ENCODE measurements at places on chromosomes 5 and 9.
A peak's percentile ranks its signal among the peaks of the same experiment; 100 is the strongest.

GRCh38 chr9:118575341-118576070 is 793.7 kb downstream of the BRINP1 start:
- no peak for DNase-seq

GRCh38 chr9:34025811-34026210 is 22.9 kb downstream of the UBAP2 start:
- DNase-seq: no peak

GRCh38 chr5:87182649-87183048 is 85.0 kb upstream of the RASA1 start:
- no peak for DNase-seq

GRCh38 chr9:27473111-27473529 is 51.0 kb upstream of the IFNK start:
- no peak for DNase-seq

- DNase-seq: no peak
These were observed 13.0 kb upstream of the GLIPR2 start for GRCh38 chr9:36123515-36123914.

GRCh38 chr9:16611983-16612382 is 258.5 kb downstream of the BNC2 start:
- DNase-seq: no peak

DNA sequence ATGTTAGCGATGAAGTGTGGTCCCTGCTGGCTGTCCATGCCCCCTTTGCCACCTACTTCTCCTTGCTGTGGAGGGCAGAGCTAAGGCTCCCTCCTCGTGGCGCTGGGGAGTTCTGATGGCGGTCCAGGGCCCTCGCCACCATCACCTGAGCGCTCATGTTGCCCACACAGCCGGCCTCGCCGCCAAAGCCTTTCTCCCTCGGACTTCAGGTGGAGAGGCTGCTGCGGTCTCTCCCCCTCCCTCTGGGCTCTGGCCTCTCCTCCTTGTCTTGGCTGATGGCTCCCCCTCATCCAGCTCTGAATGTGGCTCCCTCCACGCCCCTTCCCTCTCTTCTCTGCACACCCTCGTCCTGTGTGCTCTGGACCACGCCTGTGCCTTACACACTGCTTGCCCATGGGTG is 14.5 kb upstream of the LPCAT1 start:
- no peak for DNase-seq

GRCh38 chr5:63854076-63854475 is 108.2 kb downstream of the HTR1A start:
- no peak for DNase-seq

DNA sequence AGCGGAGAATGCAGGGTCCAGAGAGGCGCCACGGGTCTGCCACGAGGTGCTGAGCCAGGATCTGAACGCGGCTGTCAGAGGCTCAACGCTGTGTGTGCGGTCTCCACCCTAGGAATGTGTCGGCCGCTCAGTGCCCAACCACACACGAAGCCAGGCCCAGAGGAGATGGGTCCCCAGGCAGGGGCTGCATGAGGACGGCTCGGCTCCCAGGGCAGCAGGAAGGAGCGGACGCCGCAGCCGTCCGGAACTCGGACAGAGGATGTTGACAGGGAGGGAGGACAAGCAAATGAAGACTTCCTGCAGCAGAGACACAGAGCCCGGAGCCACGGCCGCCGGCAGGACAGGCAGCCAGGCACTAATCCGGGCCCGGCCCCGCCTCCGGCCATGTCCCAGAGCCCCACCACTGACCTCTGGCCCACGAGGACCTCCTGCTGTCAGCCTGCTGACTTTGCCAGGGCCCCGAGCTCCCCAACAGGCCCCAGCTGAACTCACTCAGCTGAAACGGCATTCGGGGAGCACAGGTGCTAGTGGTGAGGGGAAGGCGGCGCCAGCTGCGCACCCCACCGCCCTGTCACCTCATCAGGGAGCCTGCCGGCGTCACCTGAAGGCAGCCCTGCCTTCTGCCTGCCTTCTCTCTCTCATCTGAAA is 12.7 kb downstream of the VAV2 start:
- DNase-seq: no peak

- no peak for DNase-seq
These were observed 302.7 kb downstream of the MAN2A1 start for GRCh38 chr5:109992264-109992915.

DNA sequence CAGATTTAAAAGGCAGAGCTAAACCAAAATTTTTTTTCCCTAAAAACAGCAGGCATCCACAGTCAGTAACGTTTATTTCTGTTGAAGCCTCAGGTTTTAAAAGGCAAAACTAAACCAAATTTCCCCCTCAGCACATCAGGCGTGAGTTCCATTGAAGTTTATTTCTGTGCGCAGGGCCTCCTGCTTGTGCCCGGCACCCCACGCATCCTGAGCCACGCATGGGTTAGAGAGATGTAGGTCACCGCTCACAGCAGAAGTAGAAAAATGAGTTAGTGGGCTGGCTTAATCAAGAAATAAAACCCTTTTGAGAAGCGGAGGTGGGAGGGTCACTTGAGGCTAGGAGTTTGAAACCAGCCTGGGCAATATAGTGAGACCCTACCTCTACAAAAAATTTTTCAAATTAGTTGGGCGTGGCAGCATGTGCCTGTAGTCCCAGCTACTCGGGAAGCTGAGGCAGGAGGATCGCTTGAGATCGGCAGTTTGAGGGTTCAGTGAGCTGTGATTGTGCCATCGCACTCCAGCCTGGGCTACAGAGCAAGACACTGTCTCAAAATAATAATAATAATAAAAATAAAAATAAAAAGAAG is 75.6 kb upstream of the SPIN1 start:
- no peak for DNase-seq

GRCh38 chr9:27453860-27454553 is 70.1 kb upstream of the IFNK start:
- no peak for DNase-seq

GRCh38 chr5:90170261-90170660 is 239.3 kb downstream of the CETN3 start:
- DNase-seq: no peak

GRCh38 chr5:174668349-174668748 is 56.0 kb upstream of the MSX2 start:
- DNase-seq: no peak

- peak; percentile 65 for DNase-seq
These were observed 17.9 kb downstream of the SRFBP1 start for GRCh38 chr5:121979691-121980090.

DNA sequence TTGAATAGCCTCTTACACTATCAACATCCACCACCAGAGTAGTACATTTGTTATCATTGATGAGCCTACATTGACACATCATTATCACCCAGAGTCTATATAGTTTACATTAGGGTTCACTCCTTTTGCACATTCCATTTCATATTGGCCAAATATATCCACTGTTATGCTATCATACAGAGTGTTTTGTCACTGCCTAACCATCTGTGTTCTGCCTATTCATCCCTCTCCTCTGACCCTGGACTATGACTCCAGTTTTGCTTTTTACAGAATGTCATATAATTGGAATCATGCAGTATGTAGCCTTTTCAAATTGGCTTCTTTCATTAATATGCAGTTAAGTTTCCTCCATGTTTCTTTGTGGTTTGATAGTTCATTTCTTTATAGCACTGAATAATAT is 904.7 kb downstream of the TLE1 start:
- no peak for DNase-seq

DNA sequence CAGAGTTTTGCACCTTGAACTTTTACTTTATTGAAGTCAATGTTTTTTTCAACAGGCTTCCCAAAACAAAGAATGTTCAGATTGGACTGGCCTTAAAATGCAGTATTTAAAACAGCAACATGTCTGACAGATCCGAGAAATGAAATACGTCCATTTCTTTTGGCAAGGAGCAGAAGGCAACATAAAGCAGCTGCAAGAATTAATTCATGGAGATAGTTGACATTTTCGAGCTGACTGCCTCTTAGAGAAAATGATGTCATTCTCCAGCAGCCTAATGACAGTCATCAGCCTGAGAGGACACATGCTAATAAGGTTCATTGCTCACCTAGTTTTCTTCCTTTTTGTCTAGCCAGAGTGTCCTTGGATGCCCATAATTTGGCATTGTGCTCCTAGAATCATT is 232.2 kb upstream of the SEMA6A start:
- no peak for DNase-seq

DNA sequence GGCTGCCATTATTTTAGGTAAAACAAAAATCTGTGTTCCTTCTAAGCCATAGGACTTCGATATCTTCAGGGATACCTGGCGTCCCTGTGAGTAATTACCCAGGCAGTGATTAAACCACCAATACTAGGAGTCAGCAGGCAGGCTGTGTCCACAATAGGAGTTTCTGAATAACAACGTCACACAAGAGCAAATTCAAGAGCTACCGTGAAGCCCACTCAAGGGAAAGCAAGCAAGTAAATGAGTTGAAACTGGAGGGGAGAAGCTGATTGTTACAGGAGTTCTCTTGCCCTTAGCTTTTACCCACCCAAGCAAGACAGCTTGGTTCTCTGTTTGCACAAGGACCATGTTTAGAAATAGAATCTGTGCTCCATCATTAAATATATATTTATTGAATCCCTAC is 50.8 kb downstream of the SEMA5A start:
- no peak for DNase-seq

- no peak for DNase-seq
These were observed 37.5 kb upstream of the SLC6A19 start for GRCh38 chr5:1163879-1164278.

DNA sequence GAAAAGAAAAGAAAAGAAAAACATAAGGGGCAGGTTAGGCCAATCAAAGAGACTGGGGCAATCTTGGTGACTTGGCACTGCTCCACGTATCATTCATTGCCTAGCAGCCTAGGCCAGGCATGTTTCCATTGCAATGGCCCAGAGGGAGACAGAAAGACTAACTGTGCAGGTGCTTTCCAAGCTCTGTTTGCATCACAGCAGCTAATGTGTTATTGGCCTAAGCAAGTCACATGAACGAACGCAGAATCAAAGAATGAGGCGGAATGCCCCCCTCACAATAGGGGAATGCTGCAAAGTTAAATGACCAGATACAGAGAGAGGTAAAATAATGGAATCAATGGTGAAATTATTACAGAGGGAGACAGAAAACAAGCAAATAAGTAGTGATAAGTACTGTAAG is 11.1 kb upstream of the VPS13A start:
- no peak for DNase-seq

DNA sequence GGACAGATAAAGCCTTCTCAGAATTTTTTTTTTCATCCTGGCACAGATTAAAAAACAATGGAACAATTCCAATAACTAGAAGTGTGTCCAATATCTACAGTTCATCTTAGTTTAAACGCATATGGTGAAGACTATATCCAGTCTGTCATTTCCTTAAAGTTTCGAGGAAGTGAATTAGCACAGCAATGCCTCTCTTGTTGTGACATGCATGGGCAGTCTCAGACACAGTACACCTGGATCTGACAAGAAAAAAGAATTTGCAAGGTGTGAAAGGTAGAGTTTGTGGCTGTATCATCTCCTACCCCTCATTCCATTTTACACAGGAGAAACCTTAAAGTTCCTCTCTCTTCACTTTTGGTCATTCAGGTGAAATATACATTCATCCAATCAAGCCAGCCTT is 100.6 kb upstream of the ADAMTS19 start:
- DNase-seq: no peak

GRCh38 chr5:72152545-72152944 is 45.3 kb downstream of the MAP1B start:
- peak; percentile 45 for DNase-seq

GRCh38 chr5:14627270-14627669 is 37.2 kb upstream of the OTULIN start:
- DNase-seq: no peak

DNA sequence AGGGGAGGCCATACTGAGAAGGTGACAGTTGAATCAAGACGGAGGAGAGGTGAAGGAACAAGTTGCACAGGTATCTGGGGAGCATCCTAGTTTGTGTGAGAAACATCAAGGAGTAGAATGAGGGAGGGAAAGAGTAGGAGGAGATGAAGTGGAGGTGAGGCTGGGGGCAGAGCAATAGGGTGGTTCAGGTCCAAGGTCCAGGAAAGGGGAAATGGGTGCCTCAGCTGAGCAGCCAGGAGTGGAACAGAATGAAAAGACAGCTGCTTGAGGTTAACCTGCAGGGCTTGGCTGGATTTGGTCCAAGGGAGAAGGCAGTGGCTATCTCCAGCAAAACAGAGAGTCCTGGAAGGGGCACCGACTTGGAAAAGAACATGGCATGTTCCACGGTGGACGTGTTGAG is 5.3 kb downstream of the SLC1A1 start:
- DNase-seq: no peak

DNA sequence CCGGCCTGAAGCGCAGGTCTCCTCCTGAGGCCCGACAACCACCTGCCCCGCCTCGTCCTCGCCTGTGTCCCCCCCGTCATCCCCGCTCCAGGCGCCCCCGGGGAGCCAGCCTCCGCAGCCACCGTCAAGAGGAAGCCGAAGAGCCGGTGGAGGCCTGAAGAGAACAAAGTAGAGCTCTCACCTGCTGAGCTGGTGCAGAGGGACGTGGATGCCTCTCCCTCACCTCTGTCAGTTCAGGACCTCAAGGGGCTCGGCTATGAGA is 169.9 kb downstream of the HINT1 start:
- no peak for DNase-seq

GRCh38 chr5:87421307-87421706 is 8.6 kb upstream of the CCNH start:
- DNase-seq: peak; percentile 47

DNA sequence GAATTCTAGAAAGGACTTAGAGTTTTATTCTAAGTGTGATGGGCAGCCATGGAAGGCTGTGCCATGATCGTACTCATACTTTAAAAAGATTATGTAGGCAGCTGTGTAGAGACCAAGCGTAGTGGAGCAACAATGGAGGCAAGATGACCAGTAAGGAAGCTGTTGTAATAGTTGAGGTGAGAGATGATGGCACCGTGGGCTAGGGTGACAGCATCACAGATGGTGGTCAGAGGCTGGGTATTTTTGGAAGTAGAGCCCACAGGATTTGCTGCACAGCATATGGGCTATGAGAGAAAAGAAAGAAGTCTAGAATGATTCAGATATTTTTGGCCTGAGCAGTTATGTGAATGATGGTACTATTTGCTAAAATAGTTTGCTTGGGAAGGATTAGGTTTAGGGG is 7.7 kb downstream of the ARHGAP26 start:
- DNase-seq: peak; percentile 87

- DNase-seq: no peak
These were observed 247.0 kb upstream of the TNC start for GRCh38 chr9:115364991-115365390.

GRCh38 chr9:37121881-37122280 is 1.5 kb downstream of the ZCCHC7 start:
- no peak for DNase-seq

DNA sequence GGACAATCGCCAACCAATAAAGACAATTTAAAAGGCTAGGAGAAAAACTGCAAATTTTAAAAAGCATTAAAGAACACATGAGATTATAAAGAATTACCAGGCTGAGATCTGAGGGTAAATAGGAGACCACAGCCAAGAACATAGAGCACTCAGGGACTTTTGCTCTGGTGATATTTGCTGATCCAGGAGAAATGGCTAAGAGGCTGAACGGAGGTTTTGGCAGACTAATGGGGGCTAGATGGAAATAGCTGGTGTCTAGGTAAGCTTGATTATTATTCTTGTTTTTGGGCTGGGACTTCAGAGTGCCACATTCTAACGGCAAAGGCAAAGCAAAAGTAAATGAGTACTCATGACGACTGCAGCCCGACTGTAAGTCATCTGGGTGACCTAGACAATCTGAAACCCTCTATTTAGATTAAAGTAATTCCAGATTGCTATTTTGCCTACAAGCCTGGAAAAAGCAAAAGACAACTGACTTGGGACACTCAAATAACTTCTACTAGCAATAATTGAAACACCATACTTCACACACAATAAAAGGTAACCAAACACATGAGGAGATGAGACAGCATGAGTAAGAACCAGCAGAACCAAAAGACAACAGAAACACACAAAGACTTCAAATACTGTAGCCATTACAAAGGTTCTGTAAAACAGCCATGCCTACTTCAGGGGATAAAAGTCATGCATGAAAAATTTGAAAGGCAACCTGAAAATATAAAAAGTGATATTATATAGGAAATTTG is 68.8 kb downstream of the JAKMIP2 start:
- DNase-seq: no peak
